ENCODE measurements at places on chromosomes 11 and 22.

- peak; percentile 33 for DNase-seq
Measured at GRCh38 chr11:86670181-86670580, 2.2 kb downstream of the ME3 start.

- no peak for DNase-seq
Measured at GRCh38 chr11:126160345-126161022, 51.0 kb downstream of the RPUSD4 start.

- DNase-seq: no peak
Measured at GRCh38 chr11:61542705-61543104, 34.2 kb downstream of the LRRC10B start.

DNA sequence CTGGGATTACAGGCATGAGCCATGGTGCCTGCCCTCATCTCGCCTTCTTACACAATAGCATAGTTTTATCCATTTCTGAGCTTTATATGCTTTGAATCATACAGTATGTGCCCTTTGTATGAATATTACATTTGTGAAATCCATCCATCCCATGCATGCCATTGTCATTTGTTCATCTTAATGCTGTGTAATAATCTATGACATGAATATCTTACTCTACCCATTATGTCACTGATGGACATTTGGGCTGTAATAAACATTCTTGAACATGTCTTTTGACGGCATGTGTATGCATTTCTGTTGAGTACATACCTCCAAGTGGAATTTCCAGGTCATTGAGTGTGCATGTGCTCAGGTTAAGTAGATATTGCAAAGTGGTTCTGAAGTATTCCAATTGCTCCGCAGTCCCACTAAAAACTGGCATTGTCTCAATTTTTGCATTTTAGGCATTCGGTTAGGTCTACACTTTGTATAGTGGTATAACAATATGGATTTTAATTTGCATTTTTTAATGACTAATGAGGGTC is 339.3 kb upstream of the SYN3 start:
- DNase-seq: no peak

GRCh38 chr22:42697542-42698013 is 23.1 kb downstream of the A4GALT start:
- DNase-seq: no peak

DNA sequence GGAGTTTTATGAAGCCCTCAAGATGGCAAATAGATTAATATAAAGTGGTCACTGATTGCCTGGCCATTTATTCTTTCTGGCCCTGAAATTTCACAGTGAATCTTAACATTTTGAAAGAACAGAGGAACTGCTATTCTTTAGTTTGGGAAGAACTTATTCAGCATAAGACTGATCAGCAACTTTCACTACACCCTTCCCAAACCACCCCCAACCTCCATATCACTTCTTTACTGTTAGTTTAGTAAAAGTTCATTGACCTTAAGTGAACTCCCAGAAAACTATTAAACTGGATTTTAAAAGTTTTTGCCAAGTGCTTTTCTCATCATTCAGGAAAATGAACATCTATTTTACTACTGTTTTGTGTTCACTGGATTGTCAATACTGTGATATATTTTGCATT is 77.4 kb downstream of the NARS2 start:
- DNase-seq: no peak

GRCh38 chr11:3644817-3645235 is at the start of gene ART1:
Gene ART1, plus strand, starts transcription at chr11:3645128. Its CDS starts 14,086 bp downstream, at chr11:3659214.
- DNase-seq: no peak

DNA sequence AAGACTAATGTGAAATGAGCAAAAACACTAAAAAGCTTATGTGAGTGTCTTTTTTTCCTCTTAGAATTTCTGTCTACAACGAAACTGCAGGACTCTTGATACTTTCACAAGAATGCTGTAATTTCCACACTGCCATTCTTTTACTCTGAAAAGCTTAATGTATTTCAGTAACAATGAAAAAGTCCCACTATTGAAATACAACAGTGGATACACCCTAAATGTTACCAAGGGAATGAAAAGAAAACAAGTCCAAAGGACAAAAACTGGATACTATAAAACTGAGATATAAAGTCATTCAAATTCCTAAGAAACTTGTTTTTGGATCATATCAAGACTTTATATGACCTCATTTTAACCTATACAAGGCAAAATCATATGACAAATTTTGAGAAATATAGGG is 77.4 kb downstream of the SOX6 start:
- no peak for DNase-seq

- DNase-seq: no peak
Measured at GRCh38 chr11:57241353-57241972, 4.4 kb upstream of the APLNR start.

- no peak for DNase-seq
Measured at GRCh38 chr11:70378506-70379134, 19.7 kb upstream of the CTTN start.

DNA sequence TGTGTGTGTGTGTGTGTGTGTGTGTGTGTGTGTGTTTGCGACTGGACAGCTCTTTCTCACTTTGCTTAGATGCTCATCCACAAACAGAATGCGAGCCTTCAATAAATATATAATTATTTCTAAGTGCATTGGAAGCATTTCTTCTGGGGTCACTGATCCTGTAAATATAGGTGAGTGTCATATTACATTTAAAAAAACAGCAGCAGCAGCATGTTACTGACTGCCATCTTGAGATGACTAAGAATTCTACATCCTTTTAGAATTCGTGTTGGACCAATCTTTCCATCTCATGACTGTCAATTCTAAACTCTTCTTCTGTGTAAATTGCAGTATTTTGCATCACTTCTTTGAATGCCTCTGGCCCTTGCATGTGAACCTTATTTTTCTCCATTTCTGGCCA is 238.0 kb upstream of the DDI1 start:
- no peak for DNase-seq

- no peak for DNase-seq
Measured at GRCh38 chr11:128695539-128696221, 1.8 kb downstream of the FLI1 start.

GRCh38 chr11:76469141-76469540 is 24.3 kb downstream of the EMSY start:
- DNase-seq: no peak

- no peak for DNase-seq
Measured at GRCh38 chr11:132361011-132361550, 990.7 kb downstream of the NTM start.

GRCh38 chr11:75022296-75022695 is 33.6 kb downstream of the NEU3 start:
- DNase-seq: no peak

DNA sequence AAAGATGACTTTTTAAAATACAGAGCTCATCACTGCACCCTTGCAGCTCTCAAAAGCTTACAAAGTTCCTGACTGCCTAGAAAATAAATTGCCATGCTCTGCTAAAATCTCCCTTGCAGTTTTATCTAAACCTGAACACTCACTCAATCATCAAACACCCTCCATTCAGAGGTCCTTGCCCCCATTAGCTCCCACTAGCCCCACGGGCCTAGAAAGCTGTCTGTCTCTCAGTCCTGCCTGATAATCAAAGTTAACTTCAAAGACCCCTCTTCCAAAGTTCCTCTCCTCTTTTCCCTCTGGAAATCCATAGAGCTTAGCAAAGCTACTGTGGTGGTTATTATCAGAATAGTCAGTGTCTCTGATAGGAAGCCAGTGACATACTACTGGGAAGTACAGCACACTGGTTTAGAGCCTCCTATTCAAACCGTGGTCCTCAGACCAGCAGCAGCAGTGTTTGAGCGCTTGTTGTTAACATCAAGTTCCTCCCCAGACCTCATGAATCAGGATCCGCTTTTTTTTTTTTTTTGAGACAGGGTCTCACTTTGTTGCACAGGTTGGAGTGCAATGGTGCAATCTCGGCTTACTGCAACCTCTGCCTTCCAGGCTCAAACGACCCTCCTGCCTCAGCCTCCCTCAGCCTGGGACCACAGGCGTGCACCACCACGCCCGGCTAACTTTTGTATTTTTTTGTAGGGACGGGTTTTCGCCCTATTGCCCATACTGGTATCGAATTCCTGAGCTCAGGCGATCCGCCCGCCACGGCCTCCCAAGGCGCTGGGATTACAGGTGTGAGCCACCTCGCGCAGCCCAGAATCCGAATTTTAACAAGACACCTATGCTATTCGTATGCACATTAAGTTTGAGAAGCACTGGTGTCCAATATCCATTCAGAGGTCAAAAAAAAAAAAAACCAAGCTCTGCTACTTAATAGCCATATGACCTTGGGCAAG is 1.2 kb downstream of the NDUFC2 start:
- no peak for DNase-seq

DNA sequence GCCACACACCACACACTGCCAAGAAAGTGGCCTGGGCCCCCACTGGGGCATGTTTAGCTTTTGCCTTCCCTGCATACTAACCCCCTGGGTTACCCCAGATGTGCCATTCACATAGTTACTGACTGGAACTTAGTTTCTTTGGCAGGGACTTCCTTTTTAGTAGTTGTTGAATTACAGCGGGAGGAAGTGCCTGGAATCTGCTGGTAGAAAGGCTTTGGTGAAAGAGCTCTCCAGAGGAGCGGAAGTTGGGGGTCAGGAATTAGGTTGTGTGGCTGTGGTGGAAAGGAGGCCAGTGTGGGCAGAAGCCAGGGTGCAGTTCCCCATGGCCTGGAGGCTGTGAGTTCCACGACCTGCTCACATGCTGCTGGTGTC is 69.0 kb downstream of the MED15 start:
- DNase-seq: no peak

DNA sequence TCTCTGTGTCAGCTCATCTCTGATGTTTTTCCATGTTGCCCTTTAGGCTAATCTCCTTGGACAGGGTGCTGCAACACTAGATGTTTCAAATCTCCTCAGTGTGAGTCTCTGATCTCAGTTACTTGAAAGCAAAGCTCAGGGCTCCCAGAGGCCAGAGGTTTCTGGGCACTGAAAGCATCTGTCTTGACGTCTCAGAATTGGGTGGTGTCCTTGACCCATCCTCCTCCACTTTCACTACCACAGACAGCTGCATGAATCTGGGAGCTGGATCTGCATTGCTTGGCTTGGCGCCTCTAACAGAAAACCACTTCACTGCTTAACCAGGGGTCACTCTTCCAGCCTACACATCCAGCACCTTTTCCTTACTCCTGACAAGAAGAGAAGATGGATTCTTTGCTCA is 399.4 kb downstream of the NXPE2 start:
- no peak for DNase-seq

GRCh38 chr22:47659467-47660223 is 897.2 kb downstream of the TBC1D22A start:
- DNase-seq: no peak

DNA sequence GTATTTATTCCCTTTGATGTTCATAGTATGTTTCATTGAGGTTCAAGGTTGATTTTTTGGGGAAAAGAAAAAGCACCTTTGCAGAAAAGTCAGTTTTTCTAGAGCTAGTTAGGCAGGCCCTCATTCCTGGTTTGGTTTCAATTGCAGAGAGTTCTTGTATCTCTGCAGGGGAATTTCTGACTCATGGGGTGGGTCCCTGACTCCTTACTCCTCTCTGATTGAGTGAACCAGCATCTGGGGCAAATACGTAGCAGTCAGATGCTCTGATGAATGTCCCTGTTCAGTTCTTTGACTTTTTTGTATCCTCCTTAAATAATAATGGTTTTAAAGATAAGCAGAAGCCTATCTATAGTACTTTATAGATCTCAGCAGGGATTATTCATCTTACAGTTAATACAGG is 7.7 kb upstream of the NCR3LG1 start:
- peak; percentile 57 for DNase-seq
